ENCODE measurements at places on chromosomes 2 and 18.

- DNase-seq: no peak
These were observed 44.4 kb upstream of the TWSG1 start for GRCh38 chr18:9290156-9290555.

DNA sequence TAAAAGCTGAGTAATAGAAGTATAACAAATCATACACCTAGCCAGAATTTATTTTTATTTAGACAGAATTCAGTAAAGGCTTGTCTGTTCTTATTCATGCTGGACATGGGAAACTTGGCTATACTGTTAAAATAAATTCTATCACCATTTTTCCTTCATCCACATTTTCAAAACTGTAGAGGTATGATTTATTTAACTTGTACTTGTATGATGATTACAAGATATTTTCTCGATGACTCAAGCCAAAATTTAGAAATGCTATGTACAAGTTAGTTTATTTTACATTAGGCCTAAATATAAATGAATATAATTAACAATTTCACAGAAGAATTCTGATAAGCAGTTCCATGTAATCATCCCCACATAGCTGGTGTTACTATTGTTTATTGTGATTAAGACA is 194.8 kb upstream of the DOK6 start:
- no peak for DNase-seq

GRCh38 chr18:77052297-77052982 is 80.1 kb downstream of the MBP start:
- DNase-seq: no peak

DNA sequence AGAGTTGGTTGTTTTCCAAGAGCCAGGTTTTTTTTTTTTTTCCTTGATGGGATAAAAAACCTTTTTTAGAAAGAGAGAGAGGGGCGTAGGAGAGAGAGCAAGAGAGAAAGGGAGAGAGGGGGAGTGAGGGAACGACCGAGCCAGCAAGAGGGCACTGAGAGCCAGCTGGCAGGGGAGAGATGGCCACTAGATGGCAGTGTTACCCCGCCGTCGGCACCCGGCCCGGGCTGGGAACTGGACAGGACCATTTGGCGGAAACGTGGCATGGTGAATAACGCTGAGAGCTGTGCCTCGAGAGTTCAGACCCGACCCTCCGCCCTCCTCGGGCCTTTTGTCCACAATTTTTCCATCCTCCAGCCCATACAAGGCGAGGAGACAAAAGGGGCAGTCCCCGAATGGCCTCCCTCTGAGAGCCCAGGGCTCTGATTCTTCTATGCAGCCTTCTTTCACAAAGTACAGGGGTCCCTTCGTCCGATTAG is 286.7 kb upstream of the VRK2 start:
- peak; percentile 73 for DNase-seq

DNA sequence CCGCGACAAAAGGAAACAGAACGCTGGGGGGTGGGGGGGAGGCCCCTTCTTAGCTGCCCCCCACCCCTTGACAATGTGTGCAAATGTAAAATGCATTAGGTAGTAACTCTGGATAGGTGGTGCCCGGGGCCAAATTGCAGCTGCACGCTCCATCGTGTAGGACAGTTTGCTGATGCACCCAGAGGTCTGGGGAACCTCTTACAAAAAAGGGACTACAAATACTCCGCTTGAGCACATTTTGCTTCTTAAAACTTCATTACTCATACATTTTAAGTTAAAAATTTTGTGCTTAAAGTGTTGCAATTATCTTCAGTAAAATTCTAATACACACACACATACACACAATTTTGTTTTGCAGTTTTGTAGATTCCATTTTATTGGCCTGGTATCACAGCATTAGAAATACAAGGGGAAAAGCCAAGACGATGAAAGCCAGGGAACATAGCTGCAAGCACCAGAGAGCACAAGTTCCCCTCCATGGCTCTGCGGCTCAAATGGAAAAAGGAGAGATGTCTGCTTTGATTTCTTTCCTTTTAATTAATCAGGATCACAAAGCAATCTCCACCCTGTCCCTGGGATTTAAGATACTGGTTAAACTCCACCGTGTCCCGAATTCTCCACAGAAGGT is 582.1 kb downstream of the ZEB2 start:
- DNase-seq: no peak

GRCh38 chr2:26764906-26765305 is 822 bp downstream of the SLC35F6 start:
- no peak for DNase-seq

DNA sequence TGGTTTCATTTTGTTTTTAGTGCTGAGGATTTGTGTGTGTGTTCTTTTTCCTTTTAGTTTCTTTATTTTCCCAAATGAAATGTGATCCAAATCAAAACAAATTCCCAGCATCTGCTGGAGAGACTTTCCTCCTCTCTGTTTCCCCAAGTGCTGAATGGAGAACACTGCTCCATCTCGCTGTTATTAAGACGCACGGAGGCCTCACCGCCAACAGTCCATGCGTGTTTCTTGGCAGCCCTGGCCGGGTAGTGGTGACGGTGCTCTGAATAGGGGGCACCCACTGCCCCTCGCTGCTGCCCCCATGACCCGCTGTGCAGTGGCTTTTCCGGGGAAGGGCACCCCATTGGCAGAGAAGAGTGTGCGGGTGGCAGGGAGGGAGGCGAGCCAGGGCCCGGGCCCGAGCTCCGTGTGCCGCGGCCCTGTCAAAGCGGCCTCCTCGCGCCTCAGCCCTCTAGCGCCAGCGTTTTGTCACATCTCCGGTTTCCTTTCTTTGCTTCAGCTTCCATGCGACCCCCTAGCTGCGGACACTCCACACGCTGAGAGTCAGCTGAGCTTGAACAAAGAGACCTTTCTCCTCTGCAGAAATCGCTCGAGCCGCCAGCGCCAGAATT is 473.7 kb upstream of the SALL3 start:
- no peak for DNase-seq

DNA sequence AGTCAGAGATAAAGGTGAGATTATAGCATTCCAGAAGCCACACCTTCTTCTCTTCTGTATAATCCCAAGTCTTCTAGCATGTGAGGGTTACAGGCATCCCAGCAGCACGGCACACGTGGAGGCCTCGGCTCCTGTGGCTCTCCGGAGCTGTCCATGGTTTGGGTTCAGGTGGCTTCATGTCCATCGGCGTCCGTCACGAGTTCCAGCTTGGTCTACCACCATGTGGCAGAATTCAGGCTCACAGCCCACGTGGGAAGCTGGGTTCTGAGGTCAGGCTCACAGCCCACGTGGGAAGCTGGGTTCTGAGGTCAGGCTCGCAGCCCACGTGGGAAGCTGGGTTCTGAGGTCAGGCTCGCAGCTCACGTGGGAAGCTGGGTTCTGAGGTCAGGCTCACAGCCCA is 378.3 kb upstream of the SALL3 start:
- DNase-seq: no peak

- no peak for DNase-seq
These were observed 64.2 kb upstream of the PID1 start for GRCh38 chr2:229335330-229335729.

DNA sequence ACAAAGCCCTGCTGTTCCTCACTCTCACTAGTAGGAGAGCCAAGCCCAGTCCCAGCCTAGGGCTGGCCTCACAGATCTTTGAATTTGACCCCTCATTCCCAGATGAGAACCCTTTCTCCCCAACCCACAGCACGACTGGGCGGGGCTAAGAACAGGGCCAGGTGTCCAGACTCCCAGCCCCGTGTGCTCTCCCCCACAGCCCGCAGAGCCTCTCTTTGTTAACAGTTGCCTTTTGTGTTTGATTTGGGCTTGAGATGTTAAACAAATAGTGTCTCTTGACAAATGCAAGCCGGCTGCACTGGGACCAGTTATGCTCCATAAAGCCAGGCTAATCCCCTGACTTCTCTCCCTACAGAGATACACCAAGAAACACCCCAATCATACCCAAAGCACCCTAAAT is 4.7 kb upstream of the KCNK3 start:
- no peak for DNase-seq

DNA sequence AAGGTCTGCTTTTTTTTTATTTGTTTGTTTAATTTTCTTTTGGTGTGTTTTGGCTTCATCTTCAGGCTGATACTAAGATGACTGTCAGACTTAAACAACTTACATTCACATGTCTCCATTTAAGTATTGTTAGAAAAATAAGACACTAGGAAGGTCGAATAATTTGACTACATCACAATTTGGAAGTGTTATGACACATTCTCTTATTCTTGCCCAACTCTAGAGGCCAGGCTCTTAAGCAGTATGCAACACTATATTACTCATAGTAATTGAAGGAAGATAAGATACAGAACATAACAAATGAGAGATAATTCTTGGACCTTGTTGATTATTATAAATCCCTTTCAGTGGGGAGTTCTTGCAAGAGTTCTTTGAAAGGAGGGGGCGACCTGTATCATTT is 295.3 kb upstream of the COL3A1 start:
- DNase-seq: no peak
